Left ventricle myocardium superior (tissue), 1 donor: ENCODE measurements at places on chromosomes 4 and X. TPM values are rescaled to one million over a fixed set of nuclear protein-coding genes. Genes with fewer than 3 reads are reported as not detected.

Gene SATL1
- total RNA-seq = not detected

Gene PAGE4
- total RNA-seq = not detected

Gene FGF13
- 0.59 TPM for total RNA-seq

Gene S100G
- not detected for total RNA-seq

Gene FABP2
- total RNA-seq = not detected

Gene PNMA6A
- 1.9 TPM for total RNA-seq

Gene RENBP
- 8.9 TPM for total RNA-seq

DNA sequence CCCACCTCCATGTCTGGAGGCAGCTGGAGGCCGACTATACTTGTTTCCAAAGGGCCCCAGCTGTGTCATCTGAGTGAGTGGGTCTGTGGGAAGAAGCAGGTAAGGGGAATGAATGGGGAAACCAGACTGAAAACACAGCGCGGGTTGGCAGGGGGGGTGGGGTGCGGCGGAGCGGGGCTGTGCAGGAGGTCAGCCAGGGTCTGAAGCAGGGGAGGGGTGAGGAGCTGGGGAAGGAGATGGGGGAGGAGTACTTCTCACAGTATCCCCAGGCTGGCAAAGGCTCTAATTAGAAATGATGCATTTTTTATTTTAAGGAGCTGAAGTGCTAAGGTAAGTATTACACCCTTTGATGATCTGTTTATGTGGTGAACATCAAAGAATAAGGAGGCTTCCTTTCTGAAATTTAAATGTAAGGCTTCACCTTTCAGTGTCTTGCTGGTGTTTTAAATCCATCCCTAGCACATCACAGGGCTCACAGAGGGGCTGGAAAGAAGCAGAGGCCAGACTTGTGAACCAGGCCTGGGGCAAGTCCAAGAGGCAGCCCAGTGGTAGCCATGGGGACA lies 37.5 kb downstream of the SMIM20 start:
- no peak for DNase-seq

DNA sequence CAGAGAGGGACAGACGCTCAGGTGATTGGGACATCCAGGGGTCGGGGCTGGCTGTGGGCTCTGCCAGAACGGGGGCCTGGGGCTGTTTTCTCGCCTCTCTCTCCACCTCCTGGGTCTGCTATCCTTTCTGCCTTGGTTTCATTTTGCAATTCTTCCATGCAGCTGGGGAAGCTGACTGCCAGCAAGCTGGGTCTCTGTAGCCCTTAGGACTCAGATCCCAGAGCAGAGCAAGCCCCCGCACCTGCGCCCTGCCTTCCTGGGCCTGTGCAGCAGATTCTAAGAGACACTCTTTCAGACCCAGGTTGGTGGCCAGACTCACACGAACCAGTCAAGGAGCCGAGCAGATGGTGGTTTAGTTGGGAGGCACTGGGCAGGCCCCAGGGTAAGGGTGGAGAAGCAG lies 59.1 kb upstream of the GRPEL1 start:
- DNase-seq = no peak

DNA sequence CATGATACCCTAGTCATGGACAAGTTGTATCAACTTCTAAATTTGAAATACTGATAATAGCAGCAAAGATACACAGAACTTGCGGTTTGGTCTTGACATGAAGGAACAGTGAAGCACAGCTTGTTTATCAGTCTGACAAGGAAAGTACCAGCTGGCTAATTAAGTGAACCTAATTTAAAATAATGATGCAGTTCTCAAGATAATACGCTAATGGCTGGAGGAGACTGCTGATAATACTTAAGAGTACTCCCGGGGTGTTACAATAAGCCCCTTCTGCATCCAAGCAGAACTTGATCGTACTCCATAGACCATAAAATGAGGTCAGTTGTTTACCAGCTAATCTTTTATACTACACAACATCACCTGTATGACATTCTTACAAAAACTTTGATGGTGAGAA lies 697.5 kb downstream of the FSTL5 start:
- no peak for DNase-seq

GRCh38 chr4:152979731-152980330 lies 43.7 kb downstream of the FHDC1 start:
- DNase-seq = no peak

DNA sequence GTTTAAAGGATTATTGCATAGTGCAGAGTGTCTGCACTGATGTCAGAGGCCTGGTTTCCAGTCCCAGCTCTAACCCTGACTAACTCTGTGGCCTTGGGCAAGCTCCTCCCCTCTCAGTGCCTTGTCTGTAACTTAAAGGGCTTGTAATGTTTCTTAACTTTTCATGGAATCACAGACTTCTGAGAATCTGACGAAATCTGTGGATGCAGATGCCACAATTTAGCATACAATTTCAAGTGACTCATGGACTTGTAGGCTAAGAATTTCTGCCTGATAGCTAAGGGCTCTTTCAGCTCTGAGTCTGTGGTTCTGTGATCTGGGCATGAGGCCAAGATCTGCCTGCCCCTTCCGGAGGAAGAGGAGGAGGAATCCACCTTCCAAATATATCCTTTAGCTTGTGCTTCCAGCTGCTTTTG lies 236.9 kb downstream of the AR start:
- DNase-seq = peak; percentile 76

DNA sequence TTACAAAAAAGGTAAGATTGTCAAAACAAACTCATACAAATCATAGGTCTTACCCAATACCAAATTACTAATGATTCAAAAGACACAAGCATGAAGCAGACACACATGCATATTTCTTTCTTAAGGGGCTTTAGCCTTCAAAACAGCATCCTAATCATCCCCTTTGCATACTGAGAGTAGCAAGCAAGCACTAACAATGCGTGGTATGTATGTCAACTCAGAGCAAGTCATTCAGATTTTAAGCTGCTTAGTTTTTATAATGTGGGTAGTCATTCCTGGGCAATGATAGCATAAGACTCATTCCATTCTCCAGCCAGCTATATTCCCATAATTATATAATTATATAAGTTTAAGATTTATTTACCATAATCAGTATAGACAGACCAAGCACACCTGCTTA lies 219.6 kb downstream of the DKK2 start:
- no peak for DNase-seq

DNA sequence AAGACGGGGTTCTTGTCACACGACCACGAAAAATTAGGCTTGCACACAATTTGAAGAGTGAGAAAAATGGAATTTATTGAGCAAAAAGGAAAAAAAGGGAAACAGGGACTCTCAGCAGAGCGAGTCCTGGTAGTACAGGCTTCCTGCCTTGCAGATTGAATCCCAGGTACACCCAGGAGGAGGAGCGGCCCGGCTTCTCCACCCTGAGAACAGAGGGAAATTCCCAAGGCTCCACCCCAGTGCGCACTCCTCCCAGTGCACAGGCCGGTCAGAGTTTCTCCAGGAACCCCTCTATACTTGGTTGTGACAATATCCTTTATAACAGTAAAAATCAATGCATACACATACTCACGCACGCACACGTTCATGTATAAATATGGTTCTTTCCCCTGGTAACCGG lies 22.0 kb downstream of the SLC4A4 start:
- DNase-seq = no peak

DNA sequence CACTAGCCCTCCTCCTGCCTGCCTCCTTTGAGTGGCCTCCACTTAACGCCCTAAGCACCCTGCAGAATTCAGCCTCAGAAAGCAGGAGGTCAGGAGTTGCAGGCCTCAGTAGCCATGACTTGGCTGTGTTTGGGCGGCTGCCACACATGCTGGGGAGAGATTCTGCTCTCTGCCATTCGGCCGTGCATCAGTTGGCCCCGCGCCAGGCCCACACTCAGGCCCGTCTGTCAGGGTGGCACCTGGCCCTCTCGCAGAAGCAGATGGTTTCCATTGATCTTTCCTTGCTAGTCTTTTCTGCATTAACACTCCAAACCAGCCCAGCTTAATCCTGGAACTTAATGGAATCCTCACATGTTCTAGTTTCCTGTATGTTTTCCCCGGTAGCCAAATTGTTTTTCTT lies 30.7 kb upstream of the ATP6AP2 start:
- peak; percentile 37 for DNase-seq

- DNase-seq = no peak
These were observed 189.2 kb downstream of the PPP3CA start for GRCh38 chr4:101158134-101158482.

DNA sequence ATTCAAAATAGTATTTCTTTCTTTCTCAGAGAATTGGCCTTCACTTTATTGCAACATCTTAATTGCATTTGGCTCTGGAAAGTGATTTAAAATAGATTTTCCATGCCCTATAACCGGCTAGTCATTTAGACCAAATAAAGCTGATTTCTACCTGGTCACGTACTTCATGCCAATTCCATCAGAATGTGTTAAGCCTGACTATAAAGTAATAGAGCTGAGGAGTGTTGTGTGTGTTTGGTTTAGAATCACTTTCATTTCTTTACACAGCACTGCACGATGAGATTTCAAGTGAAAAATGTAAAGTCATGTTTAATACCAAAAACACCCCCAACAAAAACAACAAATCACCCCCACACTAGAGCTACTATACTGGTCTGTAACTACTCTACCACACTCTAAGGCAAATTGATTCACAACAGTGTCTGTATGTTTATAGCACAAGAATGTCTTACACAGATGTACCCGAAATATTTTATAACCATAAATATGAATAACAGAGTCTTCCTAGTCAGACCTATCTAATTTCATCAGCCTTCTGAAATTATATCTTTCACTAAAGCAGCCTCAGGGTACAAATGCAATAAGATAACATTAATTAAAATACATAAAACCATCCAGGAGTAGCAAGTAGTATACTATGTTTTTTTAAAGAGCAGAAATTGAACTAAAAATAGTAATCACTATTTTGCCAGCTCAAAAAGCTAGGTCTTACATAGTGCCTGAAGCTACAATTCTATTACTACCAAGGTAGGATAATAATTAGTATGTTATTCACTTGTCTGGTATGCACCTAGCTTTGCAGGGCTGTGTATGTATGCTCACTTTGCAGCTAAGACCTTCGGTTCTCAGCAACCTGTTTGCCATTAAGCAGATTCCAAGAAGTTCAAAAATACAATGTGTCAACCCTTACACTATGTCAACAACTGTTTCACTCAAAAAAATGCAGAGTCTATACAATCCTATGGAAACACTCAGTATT lies 28.4 kb downstream of the APBB2 start:
- no peak for DNase-seq

- DNase-seq = peak; percentile 48
These were observed 25.8 kb upstream of the PSAPL1 start for GRCh38 chr4:7460566-7460965.

DNA sequence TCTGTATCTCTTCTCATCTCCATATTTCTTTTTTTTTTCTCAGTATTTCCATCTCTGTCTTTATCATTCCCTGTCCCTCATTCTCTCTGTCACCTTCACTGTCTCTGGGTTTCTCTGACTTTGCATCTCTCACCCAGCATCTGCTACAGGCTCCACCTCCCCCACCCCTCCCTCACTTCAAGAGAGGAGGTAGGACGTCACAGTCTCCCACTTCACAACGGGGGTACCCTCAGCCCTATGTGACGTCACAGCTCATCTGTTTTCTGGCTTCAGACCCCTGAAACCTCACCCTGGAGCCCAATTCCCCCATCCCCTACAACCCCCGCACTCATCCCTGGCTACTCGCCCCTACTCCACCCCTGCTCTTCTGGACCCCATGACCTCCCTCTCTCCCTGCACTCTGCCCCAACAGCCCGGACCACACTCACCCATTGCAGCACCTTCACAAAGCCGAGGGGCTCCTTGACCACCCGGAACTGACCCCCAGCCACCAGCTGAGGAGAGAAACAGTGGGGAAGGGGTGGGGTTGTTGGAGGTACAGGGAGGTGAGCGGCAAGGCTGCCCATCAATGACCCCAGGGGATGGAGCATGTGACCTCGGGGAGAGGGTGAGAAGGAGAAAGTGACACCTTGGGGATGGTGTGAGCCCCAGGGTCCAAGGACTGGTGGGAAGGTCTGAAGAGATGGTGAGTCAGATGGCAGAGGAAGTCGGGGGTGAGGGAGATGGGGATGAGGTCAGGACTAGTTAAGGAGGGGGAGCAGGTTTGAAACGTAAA lies 1.3 kb downstream of the SYP start:
- DNase-seq = no peak

DNA sequence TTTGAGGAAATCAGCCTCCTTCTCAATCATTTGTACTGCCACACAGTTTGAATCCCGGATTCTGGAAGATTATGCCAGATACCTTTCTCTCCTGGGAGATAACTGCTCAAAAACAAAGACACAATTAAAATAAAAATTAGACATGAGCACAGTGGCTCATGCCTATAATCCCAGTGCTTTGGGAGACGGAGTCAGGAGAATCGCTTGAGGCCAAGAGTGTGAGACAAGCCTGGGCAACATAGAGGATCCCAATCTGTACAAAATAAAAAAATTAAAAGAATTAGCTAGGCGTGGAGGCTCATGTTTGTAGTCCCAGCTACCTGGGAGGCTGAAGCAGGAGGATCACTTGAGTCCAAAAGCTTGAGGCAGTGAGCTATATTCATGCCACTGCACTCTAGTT lies 376.3 kb upstream of the ZFP42 start:
- DNase-seq = no peak

- DNase-seq = no peak
These were observed 32.7 kb upstream of the HPGDS start for GRCh38 chr4:94375364-94375763.

- DNase-seq = no peak
These were observed 297.9 kb upstream of the LCORL start for GRCh38 chr4:18319431-18319830.

DNA sequence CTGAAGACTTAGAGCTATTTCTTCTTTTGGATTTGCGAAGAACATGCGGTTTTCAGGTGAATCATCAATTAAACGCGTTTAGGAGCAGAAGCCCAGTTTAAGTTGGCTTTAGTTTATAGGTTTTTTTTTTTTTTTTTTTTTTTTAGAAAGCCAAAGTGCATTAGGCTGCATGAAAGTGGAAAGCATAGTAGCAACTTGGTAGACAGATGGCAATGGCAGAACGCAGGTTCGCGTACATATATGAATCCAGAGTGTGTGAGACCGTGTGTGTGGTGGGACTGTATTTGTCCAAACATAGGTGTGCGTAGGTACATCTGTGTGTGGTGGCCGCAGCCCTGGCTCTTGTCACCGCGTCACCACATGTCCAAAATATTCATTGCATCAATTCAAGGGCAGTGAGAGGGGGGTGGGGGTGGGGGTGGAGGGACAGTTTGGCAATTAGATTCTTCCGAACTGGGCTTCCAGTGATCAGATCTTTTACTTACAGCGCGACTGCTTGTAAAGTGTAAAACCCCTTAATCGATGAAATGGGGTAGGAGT lies 901 bp downstream of the JADE1 start:
- DNase-seq = peak; percentile 46

GRCh38 chr4:94370533-94371254 lies 28.1 kb upstream of the HPGDS start:
- no peak for DNase-seq

- peak; percentile 36 for DNase-seq
These were observed at the start of gene SRPX2 for GRCh38 chrX:100643956-100644860. Gene SRPX2 (plus strand): TSS chrX:100644199. CDS start chrX:100646323, 2,124 bp downstream.
